ENCODE measurements at places on chromosomes 13 and 19. TPM values are rescaled to one million over a fixed set of nuclear protein-coding genes. Genes with fewer than 3 reads are reported as not detected.
A peak's percentile ranks its signal among the peaks of the same experiment; 100 is the strongest.

PCDH17 gene
- total RNA-seq: not detected

DNA sequence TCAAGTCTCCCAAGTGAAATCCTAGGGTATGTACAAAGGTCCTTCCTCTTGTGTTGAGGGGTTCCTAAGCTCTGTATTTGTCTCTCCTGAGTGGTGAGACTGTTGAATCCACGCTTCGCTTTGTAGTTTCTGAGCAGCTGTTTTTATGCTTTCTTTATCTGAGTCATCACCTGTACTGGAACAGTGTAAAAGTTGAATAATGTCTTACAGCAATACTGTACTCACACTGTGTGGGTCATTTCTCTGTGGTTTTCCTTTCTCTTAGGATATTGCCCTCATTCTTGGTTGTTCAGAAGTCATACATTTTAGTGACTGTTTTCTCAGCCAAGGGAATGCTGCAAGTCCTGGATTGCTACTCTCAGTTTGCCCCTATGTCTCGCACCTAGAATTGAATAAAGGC is 1596.6 kb downstream of the SLITRK5 start:
- no peak overlapping the region for H3K27ac ChIP-seq
- no peak overlapping the region for H3K4me3 ChIP-seq
- DNase-seq: no peak

DNA sequence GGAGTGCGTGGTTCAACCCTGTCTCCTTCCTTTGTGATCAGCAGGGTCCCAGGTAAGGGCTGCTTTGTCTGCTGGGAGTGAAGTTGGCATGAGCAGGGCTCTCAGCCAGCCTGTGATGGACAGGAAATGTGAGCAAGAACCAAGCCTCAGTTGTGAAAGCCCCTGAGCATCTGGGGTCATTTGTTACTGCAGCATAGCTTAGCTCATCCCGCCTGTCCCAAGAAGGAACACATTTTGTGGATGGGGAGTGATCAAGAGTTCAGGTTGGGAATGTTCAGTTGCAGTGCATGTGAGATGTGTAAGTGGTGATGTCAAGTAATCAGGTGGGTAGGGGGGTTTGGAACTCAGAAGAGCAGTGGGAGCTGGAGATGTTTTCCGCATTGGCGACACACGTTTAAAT is 152.4 kb downstream of the DPF1 start:
- H3K36me3 ChIP-seq: no peaks in the 10 kb centered on the region
- no peak overlapping the region for H3K4me3 ChIP-seq
- H3K27ac ChIP-seq: no peak overlapping the region

GRCh38 chr13:33676045-33676989 is 141.6 kb upstream of the RFC3 start:
- H3K27ac ChIP-seq: peak overlapping the region; percentile 69
- peaks cover 17% of the 10 kb centered on the region for H3K36me3 ChIP-seq
- H3K27me3 ChIP-seq: no peaks in the 10 kb centered on the region
- peaks cover 51% of the 10 kb centered on the region for H3K4me1 ChIP-seq
- H3K4me3 ChIP-seq: peak overlapping the region; percentile 51
- peak; percentile 64 for DNase-seq

A1BG gene
- 12.8 TPM for total RNA-seq

GRCh38 chr19:10748927-10749434 is 31.1 kb downstream of the DNM2 start:
- peak overlapping the region; percentile 66 for H3K27ac ChIP-seq
- no peak overlapping the region for H3K4me3 ChIP-seq
- peaks cover 59% of the 10 kb centered on the region for H3K4me1 ChIP-seq
- H3K27me3 ChIP-seq: no peaks in the 10 kb centered on the region

AMER2 gene
- not detected for total RNA-seq

ZNF470 gene
- 4.0 TPM for total RNA-seq

LRRC25 gene
- not detected for total RNA-seq
